ENCODE measurements at places on chromosomes 13 and 19. TPM values are rescaled to one million over a fixed set of nuclear protein-coding genes. Genes with fewer than 3 reads are reported as not detected.

DNA sequence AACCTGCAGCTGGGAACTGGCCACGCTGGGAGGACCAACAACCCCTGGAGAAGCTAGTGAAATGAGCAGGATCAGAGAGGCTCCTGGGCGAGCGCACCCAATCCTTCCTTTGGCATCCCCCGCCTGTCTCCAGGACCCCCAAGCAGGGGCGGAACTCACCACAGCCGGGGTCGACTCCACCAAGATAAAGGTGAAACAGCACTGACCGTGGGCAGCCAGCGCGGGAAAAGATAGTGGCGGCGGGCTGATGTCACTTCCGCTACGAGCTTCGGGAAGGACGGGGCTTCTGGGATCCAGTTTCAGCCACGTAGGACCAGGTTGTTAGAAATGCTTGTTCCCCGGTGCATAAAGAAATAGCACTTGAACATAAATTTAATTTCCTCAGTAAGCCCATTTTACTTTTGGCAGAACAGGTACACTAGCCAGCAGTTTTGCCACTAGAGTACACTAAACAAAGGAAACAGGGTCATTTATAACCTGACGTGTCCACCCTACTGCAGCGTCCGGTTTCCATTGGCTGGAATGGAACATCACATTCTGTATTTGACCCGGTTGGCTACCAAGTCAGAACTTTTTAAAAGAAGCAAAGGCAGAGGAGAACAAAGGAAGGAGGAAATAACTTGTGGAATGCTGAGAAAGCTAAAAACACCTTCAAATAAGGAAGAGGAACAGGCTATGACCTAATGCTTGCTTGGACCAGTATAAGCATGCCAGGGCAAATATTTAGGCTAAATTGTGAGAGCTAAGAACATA is 25.5 kb upstream of the ZNF562 start:
- peaks cover 4% of the 10 kb centered on the region for H3K27me3 ChIP-seq
- H3K4me3 ChIP-seq = no peak overlapping the region
- H3K4me1 ChIP-seq = peaks cover 4% of the 10 kb centered on the region
- no peaks in the 10 kb centered on the region for H3K36me3 ChIP-seq
- DNase-seq = no peak

DNA sequence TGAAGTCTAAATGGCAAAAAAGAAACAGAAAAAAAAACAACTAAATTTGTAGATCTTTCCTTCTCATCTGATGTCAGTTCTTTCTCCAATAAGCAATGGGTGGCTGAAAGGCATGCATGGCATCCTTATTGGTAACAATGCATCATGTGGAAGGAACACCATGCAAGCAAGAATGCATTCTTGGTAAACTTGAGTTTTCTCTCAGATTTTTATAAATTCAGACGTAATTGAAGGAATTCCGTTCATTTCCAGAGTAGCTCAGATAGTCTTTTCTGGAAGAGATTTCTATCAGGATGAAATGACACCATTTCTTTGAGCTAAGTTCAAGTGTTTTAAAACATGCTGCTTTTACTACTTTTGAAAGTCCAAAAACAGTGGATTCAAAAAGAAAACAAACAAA is 373.0 kb downstream of the COG6 start:
- H3K27ac ChIP-seq = no peak overlapping the region
- peaks cover 5% of the 10 kb centered on the region for H3K27me3 ChIP-seq
- H3K4me3 ChIP-seq = no peak overlapping the region
- peaks cover 40% of the 10 kb centered on the region for H3K4me1 ChIP-seq
- no peak for DNase-seq

DNA sequence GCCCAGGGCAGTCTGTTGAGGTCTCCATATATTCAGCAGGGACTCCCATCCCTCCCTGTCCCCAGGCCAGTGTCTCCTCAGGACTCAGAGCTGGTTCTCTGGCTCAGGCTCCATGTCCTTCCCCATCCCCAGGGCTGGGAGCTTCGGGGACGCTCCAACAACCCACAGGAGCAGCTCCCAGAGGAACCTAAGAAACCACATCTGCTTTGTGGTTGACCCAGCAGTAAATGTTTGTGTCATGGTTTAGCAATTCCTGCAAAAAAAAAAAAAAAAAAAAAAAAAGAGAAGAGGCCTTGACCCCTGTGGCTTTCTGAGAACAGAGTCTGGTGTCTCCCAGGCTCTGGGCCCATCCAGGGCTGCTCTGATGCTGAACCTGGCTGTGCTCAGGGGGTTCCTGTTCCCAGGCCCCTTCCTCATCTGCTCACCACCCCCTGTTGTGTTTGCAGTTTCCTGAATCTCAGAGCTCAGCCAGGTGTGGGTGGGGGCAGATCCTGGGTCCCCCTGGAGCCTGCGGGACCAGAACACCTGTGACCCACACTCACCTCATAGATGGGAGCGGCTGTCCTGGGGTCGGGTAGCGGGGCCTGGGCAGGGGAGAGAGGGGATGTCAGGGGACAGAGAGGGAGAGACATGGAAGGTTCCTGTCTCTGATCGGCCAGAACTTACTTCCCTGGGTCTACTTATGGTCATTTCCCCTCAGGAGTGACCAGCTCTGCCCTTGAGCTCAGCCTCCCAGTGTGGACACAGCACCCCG is 25.2 kb upstream of the CEACAM1 start:
- H3K27ac ChIP-seq = no peak overlapping the region
- no peak overlapping the region for H3K4me3 ChIP-seq
- peaks cover 17% of the 10 kb centered on the region for H3K27me3 ChIP-seq
- no peaks in the 10 kb centered on the region for H3K4me1 ChIP-seq
- no peaks in the 10 kb centered on the region for H3K36me3 ChIP-seq
- DNase-seq = no peak

Gene CEBPA
- total RNA-seq = 0.45 TPM

Measured in activated CD8-positive, alpha-beta T cell treated with anti-CD3 and anti-CD28 coated beads for 36 hours (primary cell).